DND-41 (cell line): ENCODE measurements at places on chromosomes 16 and 17.

GRCh38 chr17:82245134-82246039 lies 16.5 kb downstream of the SLC16A3 start:
- H3K4me1 ChIP-seq, result no peaks in the 10 kb centered on the region
- H3K27me3 ChIP-seq, result no peaks in the 10 kb centered on the region
- H3K27ac ChIP-seq, result no peak overlapping the region
- H3K4me3 ChIP-seq, result no peak overlapping the region

DNA sequence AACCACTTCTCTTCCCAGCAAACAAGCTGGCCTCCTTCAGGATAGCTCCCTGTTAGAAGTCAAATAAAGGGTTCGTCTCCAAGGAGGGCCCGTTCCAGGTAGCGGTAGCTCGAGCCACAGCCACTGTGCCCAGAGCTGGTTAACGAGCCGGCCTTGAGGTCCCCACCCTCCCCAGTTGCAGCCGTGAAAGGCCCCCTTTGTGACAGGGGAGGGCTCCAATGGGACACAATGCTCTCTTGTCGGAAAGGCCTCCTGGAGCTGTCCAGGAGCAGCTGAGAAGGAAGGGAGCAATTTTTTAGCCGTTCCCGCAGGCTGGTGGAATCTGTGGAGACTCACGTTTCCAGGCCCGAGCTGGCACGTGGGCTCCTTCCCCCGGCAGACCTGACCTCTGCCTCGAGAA lies 29.9 kb upstream of the FOXF1 start:
- H3K27ac ChIP-seq, result no peak overlapping the region
- H3K4me3 ChIP-seq, result no peak overlapping the region
- DNase-seq, result no peak
- H3K4me1 ChIP-seq, result no peaks in the 10 kb centered on the region
- H3K36me3 ChIP-seq, result no peaks in the 10 kb centered on the region
- peaks cover 4% of the 10 kb centered on the region for H3K27me3 ChIP-seq

- H3K27me3 ChIP-seq, result peaks cover 3% of the 10 kb centered on the region
- H3K36me3 ChIP-seq, result no peaks in the 10 kb centered on the region
- H3K27ac ChIP-seq, result no peak overlapping the region
- DNase-seq, result no peak
- no peak overlapping the region for H3K4me3 ChIP-seq
Observed at GRCh38 chr16:17481736-17482135, 11.0 kb upstream of the XYLT1 start.

- no peaks in the 10 kb centered on the region for H3K36me3 ChIP-seq
- peaks cover 16% of the 10 kb centered on the region for H3K27me3 ChIP-seq
- DNase-seq, result peak; percentile 96
- peak within 1 kb of the TSS; percentile 61 for H3K4me3 ChIP-seq
- H3K27ac ChIP-seq, result peak within 1 kb of the TSS; percentile 89
- H3K4me1 ChIP-seq, result peaks cover 21% of the 10 kb centered on the region
Observed at GRCh38 chr17:44123356-44124117, at the start of gene HDAC5. HDAC5 (minus strand) TSS chr17:44123641; CDS start chr17:44117515, 6,126 bp downstream.

DNA sequence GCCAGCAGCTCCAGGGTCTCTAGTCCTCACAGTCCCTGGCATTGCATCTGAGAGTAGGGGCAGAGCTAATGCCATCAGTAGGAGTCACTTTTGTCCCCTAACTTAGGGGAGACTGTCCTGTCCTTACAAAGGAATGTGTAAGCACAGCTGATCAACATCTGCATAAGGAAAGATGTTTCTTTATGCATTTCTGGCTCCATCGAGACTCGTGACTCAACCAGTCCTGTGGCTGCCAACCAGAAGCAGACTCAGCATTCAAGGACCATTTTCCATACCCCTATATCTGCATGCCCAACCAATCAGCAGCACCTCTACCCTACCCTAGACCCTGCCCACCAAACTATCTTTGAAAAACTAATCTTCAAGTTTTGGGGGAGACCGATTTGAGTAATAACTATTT lies 8.2 kb upstream of the MPP2 start:
- no peaks in the 10 kb centered on the region for H3K4me1 ChIP-seq
- H3K4me3 ChIP-seq, result no peak overlapping the region
- no peak for DNase-seq
- H3K27me3 ChIP-seq, result peaks cover 23% of the 10 kb centered on the region

DNA sequence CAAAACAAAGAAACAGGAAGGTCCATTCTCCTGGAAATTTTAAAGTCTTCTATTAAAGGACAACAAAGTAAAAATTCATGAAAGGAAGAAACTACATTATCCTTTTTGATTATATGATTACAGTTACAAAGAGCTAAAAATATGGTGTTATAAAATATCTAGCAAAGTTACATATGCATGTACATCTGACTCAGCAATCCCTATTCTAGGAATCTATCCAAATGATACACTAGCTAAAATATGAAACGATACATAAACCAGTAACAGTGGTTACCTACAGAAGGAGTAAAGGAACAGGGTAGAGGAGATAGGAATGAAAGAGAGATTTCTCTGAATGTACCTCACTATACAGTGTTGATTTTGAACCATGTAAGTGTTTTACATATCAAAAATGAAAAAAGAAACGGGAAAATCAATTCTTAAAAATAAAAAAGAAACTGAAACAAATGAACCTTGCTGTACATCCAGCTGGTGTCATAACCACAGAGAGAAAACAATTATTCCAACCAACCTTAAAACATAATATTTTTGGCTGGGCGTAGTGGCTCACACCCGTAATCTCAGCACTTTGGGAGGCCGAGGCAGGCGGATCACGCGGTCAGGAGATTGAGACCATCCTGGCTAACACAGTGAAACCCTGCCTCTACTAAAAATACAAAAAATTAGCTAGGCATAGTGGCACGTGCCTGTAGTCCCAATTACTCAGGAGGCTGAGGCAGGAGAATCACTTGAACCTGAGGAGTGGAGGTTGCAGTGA lies 41.4 kb downstream of the HYDIN start:
- H3K4me1 ChIP-seq, result no peaks in the 10 kb centered on the region
- H3K36me3 ChIP-seq, result no peaks in the 10 kb centered on the region
- peaks cover 7% of the 10 kb centered on the region for H3K27me3 ChIP-seq
- H3K27ac ChIP-seq, result no peak overlapping the region

DNA sequence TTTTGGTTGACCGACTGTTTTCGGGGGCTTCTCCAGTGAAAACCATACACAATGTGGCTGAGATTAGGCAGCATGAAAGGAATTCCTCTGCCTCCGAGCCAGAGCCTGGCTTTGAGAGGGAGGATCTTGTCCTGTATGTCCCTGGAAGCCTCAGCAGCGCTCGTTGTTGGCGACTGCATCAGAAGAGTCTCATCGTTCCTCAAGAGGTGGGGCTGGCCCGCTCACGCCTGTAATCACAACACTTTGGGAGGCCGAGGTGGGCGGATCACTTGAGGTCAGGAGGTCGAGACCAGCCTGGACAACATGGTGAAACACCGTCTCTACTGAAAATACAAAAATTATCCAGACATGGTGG lies 15.0 kb downstream of the HS3ST6 start:
- no peak for DNase-seq
- H3K27ac ChIP-seq, result no peak overlapping the region
- H3K27me3 ChIP-seq, result no peaks in the 10 kb centered on the region
- no peak overlapping the region for H3K4me3 ChIP-seq
- H3K36me3 ChIP-seq, result no peaks in the 10 kb centered on the region

DNA sequence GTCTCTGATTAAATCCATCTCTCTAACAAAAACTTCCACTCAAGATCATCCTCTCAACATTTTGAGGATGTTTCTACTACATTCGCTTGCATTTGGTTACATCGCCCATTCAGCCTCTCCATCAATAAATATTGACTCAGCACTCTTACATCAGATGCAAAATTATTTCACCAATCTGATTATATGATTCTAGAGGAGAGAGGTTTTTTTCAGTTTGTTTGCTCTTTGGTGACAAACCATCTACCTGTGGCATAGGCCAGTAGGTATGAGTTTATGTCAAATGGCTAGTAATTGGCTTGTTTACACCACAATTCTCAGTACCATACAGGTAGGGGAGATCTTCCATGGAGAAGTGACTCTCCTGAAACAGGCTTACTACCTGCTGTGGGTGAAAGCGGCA lies 52.3 kb downstream of the TOX3 start:
- no peaks in the 10 kb centered on the region for H3K4me1 ChIP-seq
- no peak overlapping the region for H3K4me3 ChIP-seq
- H3K27ac ChIP-seq, result no peak overlapping the region
- DNase-seq, result no peak

DNA sequence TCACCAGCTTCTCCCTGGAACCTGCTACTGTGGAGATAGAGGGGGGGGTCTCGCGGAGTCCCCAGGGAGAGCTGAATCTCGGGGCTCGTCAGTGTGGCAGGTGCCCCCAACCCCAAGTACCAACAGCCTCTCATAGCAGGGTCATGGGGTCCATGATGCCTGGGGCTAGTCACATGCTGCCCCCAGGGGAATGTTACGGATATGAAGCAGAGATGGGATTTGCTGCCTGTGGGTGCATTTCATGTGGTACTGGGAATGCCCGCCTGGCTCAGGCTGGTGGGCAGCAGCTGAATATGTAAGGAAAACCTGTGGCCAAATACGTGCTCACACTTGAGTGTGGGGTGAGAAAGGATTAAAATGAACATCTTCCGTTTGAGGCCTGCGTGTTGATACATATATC lies 49.4 kb downstream of the MEAK7 start:
- no peak overlapping the region for H3K27ac ChIP-seq
- no peak overlapping the region for H3K4me3 ChIP-seq
- no peak for DNase-seq
- no peaks in the 10 kb centered on the region for H3K36me3 ChIP-seq

- DNase-seq, result no peak
- H3K27me3 ChIP-seq, result no peaks in the 10 kb centered on the region
- no peak overlapping the region for H3K27ac ChIP-seq
- no peaks in the 10 kb centered on the region for H3K4me1 ChIP-seq
- no peaks in the 10 kb centered on the region for H3K36me3 ChIP-seq
Observed at GRCh38 chr16:14121142-14121541, 50.0 kb downstream of the MRTFB start.
